ENCODE measurements at places on chromosomes 7 and 10.

DNA sequence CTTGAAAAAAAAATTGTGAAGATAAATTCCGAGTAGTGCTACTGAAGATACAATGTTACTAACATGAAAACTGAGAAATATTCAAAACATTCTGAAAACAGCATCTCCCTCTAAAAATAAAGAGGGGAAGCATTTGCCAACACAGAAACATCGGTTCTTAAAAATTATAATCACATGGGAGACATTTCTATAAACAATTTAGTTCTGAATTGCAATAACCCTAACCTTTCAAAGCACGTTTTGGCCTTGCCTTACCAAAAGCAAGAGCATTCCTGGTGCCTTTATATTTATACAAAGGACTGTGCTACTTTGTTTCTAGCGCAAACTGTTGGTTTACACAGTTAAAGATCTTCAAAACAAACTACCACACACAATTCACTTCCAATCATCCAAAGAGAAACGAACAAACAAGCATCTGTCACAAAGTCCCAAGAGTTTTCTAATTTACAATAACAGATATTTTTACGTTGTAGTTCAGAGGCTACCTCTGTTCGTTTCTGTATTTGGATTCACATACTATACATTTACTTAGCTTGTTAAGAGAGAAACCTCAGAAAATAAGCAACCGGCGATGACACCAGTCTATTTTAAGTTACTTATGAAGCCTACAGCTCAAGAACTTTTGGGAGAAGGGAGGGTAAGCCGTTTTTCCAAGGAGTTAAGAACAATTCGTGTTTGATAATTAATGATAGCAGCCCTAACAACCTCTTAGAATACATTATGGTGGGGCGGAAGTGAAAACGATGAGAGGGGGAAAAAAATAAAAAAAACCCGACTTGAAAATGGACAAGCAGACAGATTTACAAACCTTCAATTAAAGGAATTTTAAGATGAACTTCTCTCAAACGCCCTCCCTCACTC lies 1.3 kb downstream of the ABI1 start:
- DNase-seq, result no peak

- no peak for DNase-seq
Measured at GRCh38 chr10:97903128-97904017, 53.7 kb downstream of the GOLGA7B start.

DNA sequence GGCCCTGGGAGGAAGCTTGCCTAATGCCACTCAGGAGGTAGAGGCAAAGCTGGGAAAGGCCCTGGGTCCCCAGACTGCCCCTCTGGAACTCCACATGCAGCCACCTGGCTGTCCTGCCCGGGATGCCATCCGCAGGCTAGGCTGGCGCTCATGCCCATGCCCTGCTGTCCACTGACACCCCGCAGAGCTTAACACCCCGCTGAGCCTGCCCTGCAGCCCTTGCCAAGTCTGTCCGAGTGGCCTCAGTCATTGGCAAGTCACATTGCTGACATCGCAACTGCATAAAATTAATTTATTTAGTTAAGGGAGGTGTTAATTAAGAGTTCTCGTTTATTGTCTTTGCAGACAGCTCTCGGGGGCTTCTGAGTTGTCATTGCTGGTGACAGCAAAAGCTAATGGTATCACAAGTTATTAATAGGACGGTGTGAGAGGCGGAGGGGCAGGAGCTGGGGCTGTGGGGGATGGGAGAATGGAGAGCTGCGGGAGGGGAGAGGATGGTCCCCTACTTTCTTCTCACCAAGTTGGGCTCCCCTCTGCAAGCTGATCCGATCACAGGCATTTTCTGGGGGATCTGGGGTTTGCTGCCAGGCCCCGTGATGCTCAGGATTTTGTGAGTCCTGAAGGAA lies 55.6 kb upstream of the PCBD1 start:
- no peak for DNase-seq

DNA sequence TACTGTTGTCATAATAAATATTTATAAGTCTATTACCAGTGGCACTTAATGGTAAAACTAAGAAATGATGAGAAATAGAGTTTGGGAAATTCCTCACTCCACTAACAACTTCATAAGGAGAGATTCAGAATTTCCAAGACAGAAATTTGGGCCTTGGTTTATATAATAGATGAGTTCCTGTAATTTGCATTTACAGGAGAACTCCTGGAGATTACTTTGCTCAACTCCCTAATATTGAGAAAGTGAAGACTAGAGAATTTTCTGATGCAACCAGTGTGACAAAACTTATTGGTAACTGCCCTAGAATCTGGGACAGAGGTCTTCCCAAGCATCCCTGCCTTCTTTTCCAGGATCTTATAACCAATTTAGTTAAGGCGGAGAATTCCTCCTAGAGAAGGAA lies 49.1 kb upstream of the GSAP start:
- no peak for DNase-seq

DNA sequence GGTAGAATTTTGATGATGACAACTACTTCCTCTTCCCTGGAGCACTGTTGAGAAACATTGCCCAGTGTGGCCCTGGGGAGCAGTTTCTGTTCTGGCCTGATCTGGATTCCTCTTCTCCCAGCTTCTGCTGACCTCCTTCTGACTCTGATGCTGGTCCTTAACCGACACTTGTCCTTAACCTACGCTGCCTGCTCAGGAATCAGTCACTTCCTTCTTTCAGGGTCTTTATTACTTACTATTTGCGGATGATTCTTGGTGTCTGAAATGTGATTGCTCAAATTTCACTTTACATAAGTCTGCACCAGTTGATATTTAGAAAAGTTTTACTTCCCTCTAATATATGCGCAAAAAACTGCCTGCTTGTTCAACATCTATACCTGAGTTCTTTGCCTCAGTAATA lies 164.1 kb downstream of the PTEN start:
- DNase-seq, result peak; percentile 97

DNA sequence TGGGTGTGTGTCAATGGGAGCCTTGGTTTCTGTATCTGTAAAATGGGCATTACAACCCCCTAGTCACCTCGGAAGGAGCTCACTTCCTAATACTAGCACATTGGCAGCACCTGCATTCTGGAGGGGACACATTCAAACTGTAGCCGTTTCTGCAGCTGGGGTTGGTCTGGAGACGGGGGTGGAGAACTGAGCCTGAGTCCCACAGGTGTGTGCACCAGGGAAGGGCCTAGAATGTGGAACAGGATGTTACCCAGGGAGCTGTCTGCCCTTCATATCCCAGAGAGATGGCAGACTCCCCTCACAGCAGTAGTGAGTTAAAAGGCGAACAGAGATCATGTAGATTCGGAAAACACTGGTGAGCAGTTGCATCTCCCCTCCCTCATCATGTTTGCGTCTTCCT lies 272.8 kb upstream of the ZNF32 start:
- no peak for DNase-seq

- DNase-seq, result no peak
Measured at GRCh38 chr7:60706-61105, 131.7 kb upstream of the FAM20C start.

DNA sequence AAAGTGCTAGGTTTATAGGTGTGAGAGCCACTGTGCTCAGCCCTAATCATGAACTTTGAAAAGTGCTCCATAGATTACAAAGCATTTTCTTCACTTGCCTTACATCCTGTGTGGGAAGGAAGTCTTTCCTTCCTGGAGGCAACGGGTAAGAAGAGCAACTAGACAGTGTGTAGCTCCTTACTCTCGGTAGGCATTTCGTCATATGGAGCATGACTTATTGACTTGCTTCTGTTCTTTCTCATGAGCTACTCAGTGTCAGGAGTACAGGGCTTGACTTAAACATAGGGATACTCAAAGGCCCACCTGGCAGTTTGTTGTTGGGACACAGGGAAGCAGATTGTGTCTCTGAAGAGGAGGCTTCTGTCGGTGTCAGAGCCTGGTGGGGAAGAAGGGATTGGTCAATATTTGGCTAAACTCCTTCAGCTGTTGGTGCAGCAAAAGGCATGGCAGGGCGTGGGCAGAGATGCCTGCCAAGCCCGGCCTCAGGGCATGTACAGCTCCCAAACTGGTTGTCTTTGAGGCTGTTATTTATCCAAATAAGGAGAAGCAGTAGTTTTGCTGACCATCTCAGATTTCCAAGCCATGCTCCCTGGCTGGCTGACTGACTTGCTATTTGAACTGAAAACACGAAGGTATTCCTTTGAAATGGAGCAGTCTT lies 248.9 kb downstream of the KIAA1217 start:
- peak; percentile 36 for DNase-seq

DNA sequence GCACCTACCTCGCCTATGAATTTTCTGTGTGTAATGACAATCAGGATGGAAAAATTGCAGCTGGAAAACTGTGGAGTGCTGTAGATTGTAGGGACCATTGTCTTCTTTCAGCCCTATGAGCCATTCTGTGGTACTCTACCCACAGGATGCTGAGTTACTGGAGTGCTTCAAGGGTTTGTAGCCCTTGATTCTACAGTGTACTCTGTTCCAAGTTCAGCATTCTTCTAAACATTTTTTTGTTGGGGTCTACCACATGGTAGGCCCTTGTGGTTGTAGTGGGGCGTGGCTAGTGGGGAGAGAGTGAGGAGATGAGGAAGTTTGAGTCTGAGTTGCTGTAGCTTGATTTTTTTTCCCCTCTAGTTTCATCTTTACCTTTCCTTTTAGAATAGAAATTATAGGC lies 33.5 kb downstream of the REEP3 start:
- peak; percentile 84 for DNase-seq

- no peak for DNase-seq
Measured at GRCh38 chr10:110274647-110275046, 30.1 kb downstream of the SMNDC1 start.

- DNase-seq, result no peak
Measured at GRCh38 chr7:25456467-25457171, 228.3 kb upstream of the NPVF start.

GRCh38 chr10:89653410-89653869 lies 8.4 kb upstream of the PANK1 start:
- DNase-seq, result no peak

DNA sequence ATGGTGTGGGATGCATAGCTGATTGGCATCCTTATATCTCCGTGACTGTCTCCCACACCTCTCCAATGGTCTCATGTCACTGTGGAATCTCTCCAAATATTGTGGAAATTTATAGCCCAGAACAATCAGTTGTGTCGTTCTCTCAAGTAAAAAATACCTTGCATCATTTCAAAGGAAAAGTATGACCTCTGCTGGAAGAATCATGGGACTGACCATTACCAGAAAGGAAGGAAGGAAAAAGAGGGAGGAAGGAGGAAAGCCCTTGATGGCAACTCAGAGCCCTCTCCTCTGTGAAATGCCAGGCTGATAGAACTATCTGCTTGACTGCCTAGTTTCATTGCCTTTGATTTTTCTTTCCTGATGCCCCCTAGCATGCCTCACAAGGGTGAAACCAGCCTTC lies 76.3 kb downstream of the FOXI2 start:
- no peak for DNase-seq
